ENCODE measurements at places on chromosomes 3 and 15.

GRCh38 chr15:71501344-71502076 lies 308.8 kb upstream of the NR2E3 start:
- no peak for DNase-seq

GRCh38 chr3:12961007-12961696 lies 112.1 kb downstream of the IQSEC1 start:
- DNase-seq, result no peak

- no peak for DNase-seq
These were observed 124.2 kb downstream of the GHSR start for GRCh38 chr3:172323894-172324610.

GRCh38 chr15:65870889-65871533 lies 1.7 kb downstream of the RAB11A start:
- no peak for DNase-seq

- no peak for DNase-seq
These were observed 82.0 kb upstream of the LMOD3 start for GRCh38 chr3:69204315-69204957.

DNA sequence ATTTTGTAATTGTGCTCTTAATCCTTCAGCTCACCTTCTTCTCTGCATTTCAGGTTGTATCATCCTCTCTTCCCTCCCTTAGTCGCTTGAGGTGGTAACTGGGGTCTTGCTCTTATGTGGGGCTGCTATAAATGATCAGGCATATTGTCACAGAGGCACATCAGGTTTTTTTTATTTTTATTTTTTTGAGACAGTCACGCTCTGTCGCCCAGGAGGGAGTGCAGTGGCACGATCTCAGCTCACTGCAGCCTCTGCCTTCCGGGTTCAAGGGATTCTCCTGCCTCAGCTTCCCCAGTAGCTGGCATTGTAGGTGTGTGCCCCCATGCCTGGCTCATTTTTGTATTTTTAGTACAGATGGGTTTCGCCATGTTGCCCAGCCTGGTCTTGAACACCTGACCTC lies 9.9 kb downstream of the CDV3 start:
- DNase-seq, result no peak

GRCh38 chr3:9194509-9195184 lies 54.8 kb downstream of the SRGAP3 start:
- DNase-seq, result no peak

DNA sequence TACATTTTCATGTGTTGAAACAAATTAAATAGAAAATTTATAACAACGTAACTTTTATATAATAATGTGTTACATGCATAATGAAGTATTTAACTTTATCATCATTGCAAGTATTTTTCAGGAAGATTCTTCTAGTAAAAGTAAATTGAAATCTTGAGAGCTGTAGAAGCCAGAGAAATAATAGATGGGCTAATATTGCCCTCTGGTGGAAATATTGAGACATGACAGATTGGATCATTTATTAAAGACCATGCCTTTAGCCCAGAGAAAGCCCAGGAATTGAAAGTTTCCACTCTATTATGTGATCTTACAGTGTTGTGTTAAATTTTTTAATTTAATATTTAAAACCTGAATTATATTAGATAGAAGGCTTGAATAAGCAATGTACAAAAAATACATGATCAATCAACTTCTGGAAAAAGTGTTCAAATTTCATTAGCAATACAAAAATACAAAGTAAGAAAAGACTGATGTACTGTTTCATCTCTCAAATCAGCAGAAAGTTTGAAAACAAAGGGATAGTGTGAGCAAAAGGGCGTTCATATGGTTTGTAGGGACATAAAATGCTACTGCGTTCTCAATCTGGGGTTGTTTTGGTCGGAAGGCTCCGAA lies 52.7 kb upstream of the SPTSSB start:
- no peak for DNase-seq

- DNase-seq, result no peak
These were observed 15.2 kb upstream of the CAMP start for GRCh38 chr3:48208076-48208475.

GRCh38 chr15:67174864-67175573 lies 79.4 kb downstream of the AAGAB start:
- no peak for DNase-seq

DNA sequence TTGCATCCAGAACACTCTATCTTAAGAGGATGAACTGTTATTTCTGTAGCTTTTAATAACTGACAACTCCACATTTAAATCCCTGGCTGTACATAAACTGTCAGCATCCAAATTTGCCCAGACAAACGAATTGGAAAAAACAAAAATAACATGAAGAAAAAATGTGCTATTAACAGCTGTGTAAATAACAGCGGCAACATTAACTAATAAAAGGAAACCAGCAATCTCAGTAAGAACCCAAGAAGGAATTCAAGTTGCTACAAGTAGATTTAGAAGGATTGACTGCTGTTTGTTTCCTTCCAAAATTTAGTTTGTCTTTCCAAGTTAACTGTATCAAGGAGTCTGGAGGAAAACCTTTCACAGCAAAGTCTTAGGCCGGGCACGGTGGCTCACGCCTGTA lies 550.6 kb upstream of the MDFIC2 start:
- no peak for DNase-seq

Data from fibroblast of skin of left quadriceps (primary cell).